ENCODE measurements at places on chromosomes 4 and X.

GRCh38 chr4:143406523-143406922, 69.8 kb downstream of the GAB1 start:
- DNase-seq: peak; percentile 17

- DNase-seq: no peak
Observed at GRCh38 chr4:118760092-118760491, 74.9 kb downstream of the METTL14 start.

- DNase-seq: no peak
Observed at GRCh38 chr4:86484241-86484640, 109.9 kb upstream of the PTPN13 start.

GRCh38 chrX:105837232-105837631, 14.9 kb downstream of the NRK start:
- DNase-seq: no peak

DNA sequence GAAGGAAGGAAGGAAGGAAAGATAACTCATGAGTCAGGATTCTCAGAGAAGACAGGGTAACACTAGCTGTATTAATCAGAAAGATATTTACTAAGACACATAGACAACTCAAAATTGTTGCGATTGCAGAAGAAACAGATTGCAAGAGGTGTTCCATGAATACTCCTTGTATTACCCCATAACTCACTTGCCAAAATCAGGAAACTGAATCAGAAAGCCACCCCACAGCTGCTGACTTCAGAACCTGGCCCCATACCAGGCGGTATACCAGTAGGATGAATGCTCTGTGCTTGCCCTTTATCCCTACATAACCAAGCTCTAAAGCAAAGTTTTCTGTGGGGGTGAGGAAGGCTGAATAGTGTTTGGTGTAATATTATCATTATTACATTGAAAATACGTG, 468.5 kb downstream of the IQCM start:
- DNase-seq: no peak

Data from SK-MEL-5 (cell line).